ENCODE measurements at places on chromosomes 3 and 15.

GRCh38 chr3:4581124-4581424, 87.9 kb downstream of the ITPR1 start:
- DNase-seq, result no peak

- DNase-seq, result peak; percentile 60
Observed at GRCh38 chr15:75620058-75620820, 5.3 kb downstream of the SNUPN start.

DNA sequence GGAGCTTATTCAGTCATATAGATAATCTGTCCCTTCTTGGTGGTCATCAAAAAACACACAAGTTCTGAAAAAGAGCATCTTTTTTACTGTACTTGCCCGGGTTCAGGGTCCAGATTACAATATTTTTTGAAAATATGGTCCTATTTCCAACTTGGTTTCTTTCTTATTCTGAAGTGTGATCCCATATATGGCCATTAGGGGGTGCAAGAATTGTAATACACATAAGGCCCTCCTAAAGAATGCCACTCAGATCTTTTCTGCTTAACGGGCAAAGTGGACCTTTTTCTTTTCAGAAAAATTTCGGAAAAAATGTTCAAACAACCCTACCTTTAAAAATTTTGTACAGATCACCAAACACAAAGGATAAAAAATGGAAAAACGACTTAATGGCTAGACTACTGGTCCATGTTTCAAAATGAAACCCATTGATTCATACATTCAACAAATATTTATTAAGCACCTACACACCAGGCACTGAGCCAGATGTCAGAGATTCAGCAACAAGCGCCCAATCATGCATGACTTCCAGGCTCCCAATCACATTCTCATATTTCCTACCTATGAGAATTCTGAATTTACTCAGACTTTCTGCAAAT, 102.0 kb upstream of the MYRIP start:
- peak; percentile 14 for DNase-seq

DNA sequence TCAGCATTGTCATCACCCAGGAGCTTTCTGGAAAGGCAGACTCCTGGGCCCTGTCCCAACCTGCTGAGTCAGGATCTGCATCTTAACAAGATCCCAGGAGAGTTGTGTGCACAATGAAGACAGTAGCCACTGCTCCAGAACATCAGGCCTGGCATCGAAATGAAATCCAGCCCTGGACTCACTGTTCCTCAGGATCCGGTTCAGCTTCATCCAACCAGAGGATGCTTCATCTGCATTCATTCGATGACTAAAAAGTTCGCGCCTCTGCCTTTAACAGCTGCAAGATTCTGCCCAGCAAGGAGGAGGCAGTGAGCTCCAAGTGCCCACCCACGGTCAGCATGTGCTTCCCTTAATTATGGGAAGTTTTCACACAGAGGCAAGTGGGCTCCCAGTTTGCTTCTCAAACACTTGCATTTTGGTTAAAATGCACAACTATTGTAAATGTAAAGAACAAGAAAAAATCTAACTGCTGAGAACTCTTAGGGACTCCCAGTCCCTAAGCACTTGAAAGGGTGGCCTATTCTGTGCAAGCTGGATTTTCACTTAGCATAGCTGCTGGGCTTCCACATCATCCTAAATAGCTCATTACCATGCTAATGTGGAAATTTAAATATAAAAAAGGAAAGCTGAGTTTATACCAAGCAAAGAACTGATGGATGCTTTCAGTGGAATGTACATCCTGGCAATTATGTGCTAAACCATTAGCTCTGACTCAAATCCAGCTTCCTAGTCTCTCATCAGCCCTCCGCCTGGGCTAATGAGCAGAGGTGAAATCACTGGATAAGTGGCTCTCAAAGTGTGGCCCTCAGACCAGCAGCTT, 25.5 kb upstream of the ESYT3 start:
- no peak for DNase-seq

GRCh38 chr3:154931484-154931883, 148.6 kb upstream of the MME start:
- DNase-seq, result no peak

GRCh38 chr3:150055332-150055731, 84.6 kb upstream of the PFN2 start:
- no peak for DNase-seq

Data from Kasumi-1 (cell line).